Neural progenitor cell (in vitro differentiated cells): ENCODE measurements at places on chromosomes 1 and 21.

- no peak for DNase-seq
These were observed 14.3 kb downstream of the TRIM11 start for GRCh38 chr1:228392111-228392936.

DNA sequence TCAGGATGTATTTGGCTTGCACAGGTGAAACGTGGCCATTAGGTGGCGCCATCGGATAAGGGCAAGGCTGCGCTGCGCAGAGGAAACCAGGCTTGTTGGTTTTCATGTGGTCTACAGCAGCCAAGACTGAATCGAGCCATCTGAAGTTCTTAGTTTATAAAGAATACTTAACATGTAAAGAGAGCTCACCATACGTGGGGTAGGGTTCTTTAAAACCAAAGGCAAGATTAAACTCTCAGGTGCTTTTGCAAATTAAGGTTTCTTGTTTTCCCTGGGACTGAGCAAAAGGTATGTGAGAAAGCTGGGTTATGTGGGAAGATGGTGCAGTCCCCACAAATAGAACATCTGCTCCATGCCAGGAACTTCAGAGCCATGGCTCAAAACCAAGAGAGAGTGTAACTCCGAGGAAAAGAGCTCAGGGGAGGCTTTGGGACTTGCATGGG is 9.3 kb downstream of the MASP2 start:
- peak; percentile 92 for DNase-seq

GRCh38 chr1:43536196-43536863 is 5.6 kb downstream of the PTPRF start:
- no peak for DNase-seq

DNA sequence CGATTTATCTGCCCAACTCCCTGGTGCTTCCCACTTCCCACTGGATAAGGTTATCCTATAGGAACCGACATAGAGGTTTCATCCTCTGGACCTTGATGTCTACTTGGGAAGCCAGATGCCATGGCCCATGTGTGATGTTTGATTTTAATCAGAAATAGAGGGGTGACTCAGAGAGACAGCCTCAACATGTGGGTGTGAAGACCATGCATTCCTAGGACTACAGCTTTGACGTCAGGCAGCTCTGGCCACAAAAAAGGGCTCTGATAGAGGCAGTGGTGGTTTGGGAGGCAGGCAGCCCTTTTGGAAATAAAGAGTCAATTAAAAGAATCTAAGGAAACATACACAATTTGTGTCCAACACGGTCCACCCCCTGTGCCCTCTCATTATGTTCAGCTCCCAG is 5.2 kb upstream of the SH2D2A start:
- DNase-seq, result no peak

GRCh38 chr21:46181953-46182547 is 2.2 kb downstream of the SPATC1L start:
- no peak for DNase-seq

DNA sequence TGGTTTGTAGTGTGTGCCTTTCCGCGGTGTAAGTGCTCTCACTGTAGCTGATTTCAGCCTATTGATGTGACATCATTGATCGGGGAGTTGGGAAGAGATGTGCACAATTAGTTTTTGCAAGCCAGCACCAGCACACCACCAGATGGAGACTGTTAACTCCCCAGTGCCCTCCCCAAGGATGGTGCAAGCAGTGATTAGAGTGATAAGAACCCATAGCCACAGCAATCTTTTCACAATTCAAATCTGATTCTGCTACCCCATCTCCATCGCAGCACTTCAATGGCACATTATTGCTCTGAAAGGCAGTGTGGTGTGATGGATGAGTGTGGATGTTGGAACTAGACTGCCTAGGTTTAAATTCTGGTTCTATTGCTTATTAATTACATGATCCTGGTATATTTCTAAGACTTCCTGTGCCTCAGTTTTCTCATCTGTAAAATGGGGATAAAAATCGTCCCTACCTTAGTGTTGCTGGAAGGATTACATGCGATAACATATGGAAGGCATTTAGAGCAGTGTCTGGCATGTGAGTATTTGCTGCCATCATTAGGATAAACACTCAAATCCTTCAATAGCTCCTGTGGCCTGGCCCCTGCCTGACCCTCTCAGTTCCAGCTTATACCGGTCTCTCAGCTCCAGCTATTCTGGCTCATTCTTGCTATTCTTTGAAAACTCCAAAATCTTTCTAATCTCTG is 6.7 kb downstream of the CSF3R start:
- DNase-seq, result no peak

DNA sequence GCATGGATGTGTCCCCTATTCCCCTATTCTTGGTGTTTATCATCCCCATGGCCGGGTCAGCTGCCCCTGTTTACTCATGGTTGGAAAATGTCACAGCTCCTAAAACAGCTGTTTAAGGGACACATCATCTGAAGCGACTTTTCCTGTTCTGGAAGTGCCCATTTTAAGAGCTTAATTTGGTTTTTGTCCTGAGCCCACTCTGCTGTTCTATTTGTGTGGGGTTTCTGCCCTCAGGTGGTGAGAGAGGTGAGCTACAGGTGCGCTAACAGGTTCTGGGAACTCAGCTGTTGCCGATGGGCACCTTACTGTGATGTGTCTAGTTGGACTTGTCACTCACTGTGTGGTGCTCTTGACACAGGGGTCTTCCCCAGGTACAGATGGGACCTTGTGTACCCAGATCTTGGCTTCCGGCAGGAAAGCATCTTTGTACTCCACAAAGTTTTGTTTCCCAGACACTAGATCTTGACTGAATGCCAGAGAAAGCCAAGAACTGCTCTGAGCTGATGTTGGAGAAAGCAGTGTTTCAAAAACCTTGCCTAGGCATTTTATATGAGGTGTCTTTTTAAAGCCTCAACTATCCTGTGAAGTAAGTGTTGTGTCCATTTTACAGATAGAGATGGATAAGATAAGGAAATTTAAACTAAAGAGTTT is 59.0 kb upstream of the CD1D start:
- DNase-seq, result peak; percentile 82

GRCh38 chr1:219083631-219084030 is 90.0 kb upstream of the LYPLAL1 start:
- no peak for DNase-seq

GRCh38 chr1:57423656-57424211 is at the start of gene DAB1:
TSS of gene DAB1 (minus strand) at chr1:57424060. CDS start at chr1:57291030, 133,030 bp downstream.
- peak; percentile 58 for DNase-seq

DNA sequence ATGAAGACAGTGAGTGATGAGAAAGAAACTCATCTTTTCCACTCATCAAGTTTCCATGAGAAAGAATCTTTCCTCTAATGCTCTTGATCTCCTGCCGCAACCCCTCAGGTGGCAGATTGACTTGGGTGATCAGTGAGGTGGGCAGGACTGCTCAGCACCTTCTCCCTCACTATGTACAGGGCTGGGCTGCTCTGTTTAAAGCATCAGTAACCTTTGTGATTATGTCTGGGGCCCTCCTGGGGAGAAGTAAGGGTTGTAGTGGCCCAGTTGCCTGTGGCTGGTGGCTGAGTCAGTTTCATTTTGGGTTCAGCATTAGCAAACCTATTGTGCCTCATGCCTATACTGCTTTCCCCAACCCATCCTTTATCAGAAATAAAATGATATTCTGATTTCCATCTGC is 366.0 kb downstream of the TTLL7 start:
- DNase-seq, result no peak
